ENCODE measurements at places on chromosomes 12 and 14.

DNA sequence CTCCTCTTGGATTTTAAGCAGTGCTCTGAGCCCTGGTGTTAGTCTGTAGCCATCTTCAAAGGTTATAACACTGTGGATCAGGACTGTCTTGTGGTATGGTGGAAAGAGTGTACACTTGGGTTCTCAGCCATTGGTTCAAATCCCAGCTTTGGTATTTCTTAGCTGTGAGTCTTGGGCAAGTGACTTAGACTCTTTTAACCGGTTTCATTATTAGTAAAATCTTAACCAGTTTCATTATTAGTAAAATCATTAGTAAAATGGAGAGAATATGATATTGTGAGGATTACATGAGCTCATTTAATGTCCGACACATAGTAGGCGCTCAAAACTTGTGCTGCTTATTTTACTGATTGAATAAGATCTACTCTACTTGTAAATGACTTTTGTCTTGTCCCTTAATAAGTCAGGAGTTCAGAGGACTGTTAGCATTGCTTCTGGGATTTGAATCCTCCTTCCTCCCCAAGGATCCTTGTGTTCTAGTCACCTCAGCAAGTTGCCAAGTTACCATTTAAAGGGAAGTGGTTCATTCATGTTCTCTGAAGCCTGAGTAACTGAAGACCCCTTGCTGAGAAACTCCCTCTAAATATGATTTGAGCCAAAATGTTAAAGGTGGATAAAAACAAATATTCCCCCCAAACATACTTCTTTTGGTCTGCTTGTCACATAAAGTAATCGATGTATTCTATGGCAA is 12.4 kb downstream of the TTLL5 start:
- no peaks in the 10 kb centered on the region for H3K4me1 ChIP-seq
- no peak for DNase-seq
- H3K36me3 ChIP-seq = peaks cover 70% of the 10 kb centered on the region
- no peak overlapping the region for H3K4me3 ChIP-seq
- H3K27me3 ChIP-seq = no peaks in the 10 kb centered on the region

GRCh38 chr14:89419973-89420482 is 3.0 kb upstream of the FOXN3 start:
- no peak overlapping the region for H3K4me3 ChIP-seq
- H3K27ac ChIP-seq = peak overlapping the region; percentile 56
- no peak for DNase-seq

DNA sequence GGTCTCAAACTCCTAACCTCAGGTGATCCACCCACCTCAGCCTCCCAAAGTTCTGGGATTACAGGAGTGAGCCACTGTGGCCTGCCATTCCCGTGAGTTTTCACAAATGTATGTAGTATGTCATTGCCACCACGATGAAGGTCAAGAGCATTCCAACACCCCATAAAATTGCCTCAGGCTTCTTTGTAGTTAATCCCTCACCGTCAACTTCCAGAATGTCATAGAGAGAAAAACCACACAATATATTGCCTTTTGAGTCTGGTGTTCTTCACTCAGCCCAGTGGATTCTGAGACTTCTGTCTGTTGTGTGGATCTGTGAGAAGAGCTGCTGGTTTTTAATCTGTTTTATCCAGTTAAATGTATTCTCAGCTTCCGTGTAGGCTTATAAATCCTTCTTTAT is 12.6 kb upstream of the CFAP251 start:
- no peaks in the 10 kb centered on the region for H3K27me3 ChIP-seq
- no peak overlapping the region for H3K4me3 ChIP-seq

DNA sequence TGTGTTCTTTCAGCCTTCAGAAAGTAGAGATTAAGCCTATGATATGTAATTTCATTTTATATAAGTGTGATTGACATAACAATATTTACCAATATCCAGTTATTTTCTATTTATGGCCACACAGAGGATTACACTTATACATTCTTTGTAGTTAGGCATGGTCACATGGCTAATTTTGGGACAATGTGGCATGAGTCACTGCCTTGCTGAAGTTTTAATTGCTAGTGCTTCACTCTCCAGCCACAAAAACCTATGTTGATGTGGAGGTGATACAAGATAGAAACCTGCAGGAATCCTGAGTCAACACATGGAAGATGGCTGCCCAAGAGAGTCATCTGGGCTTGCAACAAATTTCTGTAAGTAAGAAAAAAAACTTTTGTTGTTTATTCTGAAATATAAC is 17.0 kb downstream of the CLEC14A start:
- no peaks in the 10 kb centered on the region for H3K27me3 ChIP-seq
- H3K4me1 ChIP-seq = no peaks in the 10 kb centered on the region
- no peaks in the 10 kb centered on the region for H3K36me3 ChIP-seq
- no peak for DNase-seq
- no peak overlapping the region for H3K4me3 ChIP-seq

DNA sequence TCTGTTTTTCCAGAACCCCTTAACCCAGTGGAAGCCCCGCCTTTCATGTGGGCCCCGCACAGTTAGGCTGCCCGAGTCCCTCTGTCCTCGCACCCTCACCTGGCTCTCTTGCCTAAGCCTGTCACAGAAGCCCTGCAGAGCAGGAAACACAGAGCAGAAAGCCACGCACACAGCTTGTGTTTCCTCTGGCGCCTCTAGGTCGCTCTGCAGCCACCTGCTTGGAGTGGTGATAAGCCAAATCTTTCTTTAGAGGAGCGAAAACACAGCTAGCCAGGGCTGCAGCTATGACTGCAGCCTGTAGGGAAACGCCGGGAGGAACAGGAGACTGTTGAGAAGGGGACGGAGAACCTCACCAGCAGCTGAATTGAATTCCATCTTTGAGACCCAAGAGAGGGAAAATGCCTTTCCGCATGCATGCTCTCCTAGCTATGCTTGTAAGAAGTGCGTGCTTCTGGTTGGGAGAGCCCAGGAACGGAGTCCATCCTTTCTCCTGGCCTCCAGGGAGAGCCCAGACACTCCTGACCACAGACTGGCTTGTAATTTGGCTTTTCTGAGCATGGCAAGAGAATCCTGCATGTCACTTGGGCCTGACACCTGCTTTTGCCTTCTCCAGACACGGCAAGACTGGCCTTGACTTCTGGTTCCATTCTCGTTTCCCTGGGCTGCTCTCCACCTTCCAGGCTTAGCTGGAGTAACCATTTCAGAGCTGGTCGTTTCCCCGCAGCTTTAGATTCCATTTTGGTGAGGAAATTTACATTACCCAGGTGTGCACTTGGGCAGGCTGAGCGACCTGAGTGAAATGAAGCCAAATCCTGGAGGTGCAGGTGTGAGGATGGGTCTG is 301.6 kb downstream of the CACNA1C start:
- no peak overlapping the region for H3K27ac ChIP-seq
- H3K36me3 ChIP-seq = no peaks in the 10 kb centered on the region
- H3K4me3 ChIP-seq = no peak overlapping the region
- H3K27me3 ChIP-seq = peaks cover 29% of the 10 kb centered on the region

GRCh38 chr12:31386364-31386777 is 60.4 kb upstream of the SINHCAF start:
- no peak for DNase-seq
- H3K4me1 ChIP-seq = no peaks in the 10 kb centered on the region
- H3K36me3 ChIP-seq = no peaks in the 10 kb centered on the region
- no peak overlapping the region for H3K27ac ChIP-seq
- H3K4me3 ChIP-seq = no peak overlapping the region
- H3K27me3 ChIP-seq = peaks cover 6% of the 10 kb centered on the region

GRCh38 chr12:120748242-120748641 is 22.6 kb downstream of the ACADS start:
- no peak overlapping the region for H3K27ac ChIP-seq
- H3K36me3 ChIP-seq = no peaks in the 10 kb centered on the region
- no peaks in the 10 kb centered on the region for H3K4me1 ChIP-seq
- H3K4me3 ChIP-seq = no peak overlapping the region
- H3K27me3 ChIP-seq = no peaks in the 10 kb centered on the region

- no peak overlapping the region for H3K4me3 ChIP-seq
- no peak overlapping the region for H3K27ac ChIP-seq
- no peaks in the 10 kb centered on the region for H3K27me3 ChIP-seq
Observed at GRCh38 chr12:115623764-115624334, 653.6 kb downstream of the MED13L start.

DNA sequence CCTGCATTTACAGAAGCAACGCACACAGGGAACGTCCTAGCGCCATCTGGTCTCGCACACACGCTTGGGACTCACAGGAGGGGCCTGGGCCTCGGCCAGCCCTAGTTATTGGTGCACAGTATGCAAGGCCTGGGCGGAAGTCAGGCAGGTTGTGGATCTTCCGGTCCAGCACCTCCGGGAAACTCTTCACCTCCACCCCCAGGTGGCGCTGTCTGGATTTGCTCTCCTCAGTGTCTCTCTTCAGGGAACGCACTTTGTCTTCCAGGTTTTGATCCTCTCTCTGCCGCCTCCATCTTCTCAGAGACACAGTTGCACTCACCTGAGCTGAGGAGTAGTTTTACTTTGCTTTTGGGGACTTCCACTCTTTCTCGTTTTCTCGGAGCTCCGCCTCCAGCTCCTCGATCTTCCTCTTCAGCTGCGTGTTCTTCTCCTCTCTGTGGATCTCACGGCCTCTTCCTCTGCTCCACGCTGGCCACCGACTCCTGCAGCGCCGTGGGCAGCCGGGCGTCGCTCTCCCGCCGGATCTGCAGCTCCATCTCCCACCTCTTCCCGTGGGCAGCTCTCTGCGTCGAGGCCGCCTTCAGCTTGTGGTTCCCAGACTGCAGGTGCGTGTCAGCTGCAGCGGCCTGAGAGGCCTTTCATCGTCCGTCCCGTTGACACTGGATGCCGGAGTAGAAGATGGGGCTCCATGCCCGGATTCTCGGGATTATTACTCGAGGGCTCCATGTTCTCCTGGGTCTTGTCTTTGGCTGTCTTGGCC is 933.8 kb downstream of the TMEM121 start:
- peaks cover 7% of the 10 kb centered on the region for H3K4me1 ChIP-seq
- DNase-seq = peak; percentile 63
- no peaks in the 10 kb centered on the region for H3K27me3 ChIP-seq

DNA sequence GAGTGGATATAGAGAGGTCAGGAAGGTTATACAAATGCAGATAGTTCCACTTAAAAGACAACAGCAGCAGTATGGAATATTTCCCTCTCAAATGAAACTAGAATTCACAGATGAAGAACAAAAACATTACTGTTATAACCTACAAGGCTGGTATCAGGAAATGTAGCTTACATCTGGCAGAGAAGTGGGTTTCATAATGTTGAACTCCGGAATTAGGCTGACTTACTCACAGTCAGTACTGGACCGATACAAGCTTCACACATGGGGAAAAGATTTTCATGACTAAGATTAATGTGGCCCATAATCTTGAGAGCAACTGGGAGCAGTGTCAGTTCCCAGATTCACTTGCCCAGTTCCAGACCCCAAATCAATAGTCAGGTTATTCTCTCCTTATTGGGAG is 353.9 kb downstream of the DUSP6 start:
- no peaks in the 10 kb centered on the region for H3K27me3 ChIP-seq
- no peaks in the 10 kb centered on the region for H3K4me1 ChIP-seq
- H3K4me3 ChIP-seq = no peak overlapping the region
- H3K36me3 ChIP-seq = no peaks in the 10 kb centered on the region
- no peak overlapping the region for H3K27ac ChIP-seq

GRCh38 chr14:101152855-101153254 is 249.3 kb upstream of the RTL1 start:
- peaks cover 7% of the 10 kb centered on the region for H3K4me1 ChIP-seq
- DNase-seq = no peak
- no peak overlapping the region for H3K27ac ChIP-seq
- H3K36me3 ChIP-seq = no peaks in the 10 kb centered on the region
- H3K27me3 ChIP-seq = no peaks in the 10 kb centered on the region

DNA sequence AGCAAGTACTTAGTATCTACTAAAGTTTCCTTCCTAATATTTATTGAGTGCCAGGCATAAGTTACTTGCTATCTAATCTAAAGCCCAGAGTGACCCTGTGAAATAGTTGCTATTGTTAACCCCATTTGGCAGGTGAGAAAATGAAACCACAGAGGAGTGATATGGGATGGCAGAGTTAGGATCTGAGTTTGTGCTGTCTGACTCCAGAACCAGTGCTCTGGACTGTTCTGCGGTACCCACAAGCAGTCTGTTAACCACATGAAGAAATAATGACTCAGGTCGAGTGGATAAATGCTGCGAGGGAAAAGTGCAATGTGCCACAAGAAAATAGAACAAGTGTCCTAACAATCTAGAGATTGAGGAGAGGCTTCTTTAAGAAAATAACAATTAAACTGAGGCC is 60.7 kb upstream of the GZMB start:
- peaks cover 3% of the 10 kb centered on the region for H3K27me3 ChIP-seq
- no peak for DNase-seq
- no peak overlapping the region for H3K4me3 ChIP-seq

- no peaks in the 10 kb centered on the region for H3K4me1 ChIP-seq
- H3K27ac ChIP-seq = no peak overlapping the region
- no peak overlapping the region for H3K4me3 ChIP-seq
- H3K36me3 ChIP-seq = no peaks in the 10 kb centered on the region
- H3K27me3 ChIP-seq = no peaks in the 10 kb centered on the region
- no peak for DNase-seq
Observed at GRCh38 chr14:90344331-90345238, 12.8 kb upstream of the NRDE2 start.

GRCh38 chr12:59823567-59823966 is 227.7 kb downstream of the SLC16A7 start:
- H3K36me3 ChIP-seq = no peaks in the 10 kb centered on the region
- H3K4me3 ChIP-seq = no peak overlapping the region
- 0 out of 2 replicates have a peak, but pooled peaks cover 3% of the 10 kb centered on the region for H3K4me1 ChIP-seq
- H3K27me3 ChIP-seq = no peaks in the 10 kb centered on the region
- DNase-seq = no peak

DNA sequence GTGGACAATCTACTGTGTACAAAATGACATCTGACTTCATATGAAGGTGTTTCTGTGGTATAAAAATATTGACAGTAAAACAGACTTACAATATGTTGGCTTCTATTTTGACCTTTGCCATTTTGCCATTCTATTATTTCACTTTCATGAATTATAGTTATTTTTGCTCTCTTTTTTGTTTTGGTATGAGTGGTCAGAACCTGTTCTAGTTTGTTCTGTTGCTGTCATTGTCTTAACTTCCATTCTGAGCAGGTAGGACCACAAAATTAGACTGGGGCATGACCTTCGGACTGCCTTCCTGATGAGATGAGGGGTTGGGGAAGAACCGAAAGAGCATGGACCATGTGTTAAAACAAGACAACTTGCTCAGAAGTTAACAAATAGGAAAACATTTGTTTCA is 36.5 kb upstream of the IFNG-AS1 start:
- H3K4me1 ChIP-seq = no peaks in the 10 kb centered on the region
- H3K27ac ChIP-seq = no peak overlapping the region
- no peak overlapping the region for H3K4me3 ChIP-seq
- H3K36me3 ChIP-seq = no peaks in the 10 kb centered on the region

- H3K4me1 ChIP-seq = no peaks in the 10 kb centered on the region
- H3K4me3 ChIP-seq = no peak overlapping the region
- H3K36me3 ChIP-seq = no peaks in the 10 kb centered on the region
- H3K27ac ChIP-seq = no peak overlapping the region
Observed at GRCh38 chr12:29081101-29081500, 68.0 kb upstream of the FAR2 start.

DNA sequence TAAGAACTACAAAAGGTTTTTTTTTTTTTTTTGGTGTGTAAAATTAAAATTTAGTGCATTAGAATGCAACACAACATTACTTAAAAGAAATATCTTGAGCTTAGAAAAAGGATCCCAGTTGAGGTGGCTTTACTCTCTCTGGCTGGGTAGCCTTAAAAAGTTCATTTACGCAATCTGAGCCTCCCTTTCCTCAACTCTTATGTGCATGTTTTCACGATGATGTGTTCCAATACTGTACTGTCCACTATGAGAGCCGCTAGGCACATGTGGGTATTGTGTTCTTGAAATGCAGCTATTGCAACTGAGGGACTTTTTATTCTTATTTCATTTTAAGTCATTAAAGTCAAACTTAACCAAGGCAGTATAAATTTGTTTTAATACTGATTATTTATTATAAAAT is 460.9 kb upstream of the SYT1 start:
- H3K4me1 ChIP-seq = no peaks in the 10 kb centered on the region
- no peak overlapping the region for H3K4me3 ChIP-seq
- H3K27me3 ChIP-seq = no peaks in the 10 kb centered on the region
- no peak for DNase-seq
- no peaks in the 10 kb centered on the region for H3K36me3 ChIP-seq
- no peak overlapping the region for H3K27ac ChIP-seq

All from DND-41 (cell line).